Pancreas (tissue), 10 donors: ENCODE measurements at places on chromosomes 12 and 14.

GRCh38 chr12:42475106-42475505 lies 114.4 kb downstream of the PRICKLE1 start:
- DNase-seq = no peak

- no peak for DNase-seq
These were observed 9.9 kb downstream of the SLC15A4 start for GRCh38 chr12:128813883-128814282.

GRCh38 chr12:109105176-109105575 lies 7.8 kb downstream of the UNG start:
- DNase-seq = no peak

DNA sequence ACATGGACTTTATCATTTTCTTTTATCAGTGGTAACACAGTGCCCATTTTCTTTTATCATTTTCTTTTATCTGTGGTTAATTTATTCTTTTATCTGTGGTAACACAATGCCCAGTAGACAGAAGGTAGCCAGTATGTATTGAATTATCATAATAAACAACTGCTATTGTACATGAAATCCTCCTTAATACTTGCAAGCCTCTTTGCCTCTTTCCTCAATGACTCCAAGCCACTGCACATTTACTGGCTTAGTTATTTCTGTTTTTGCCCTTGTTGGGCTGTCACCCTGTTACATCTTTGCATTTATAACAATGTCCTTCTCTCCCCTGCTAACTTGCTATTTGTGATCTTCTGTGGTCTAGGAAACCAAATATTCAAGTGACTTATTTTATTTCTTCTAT lies 345.0 kb downstream of the ATP23 start:
- no peak for DNase-seq

GRCh38 chr14:100542619-100543205 lies 44.5 kb downstream of the BEGAIN start:
- DNase-seq = no peak

DNA sequence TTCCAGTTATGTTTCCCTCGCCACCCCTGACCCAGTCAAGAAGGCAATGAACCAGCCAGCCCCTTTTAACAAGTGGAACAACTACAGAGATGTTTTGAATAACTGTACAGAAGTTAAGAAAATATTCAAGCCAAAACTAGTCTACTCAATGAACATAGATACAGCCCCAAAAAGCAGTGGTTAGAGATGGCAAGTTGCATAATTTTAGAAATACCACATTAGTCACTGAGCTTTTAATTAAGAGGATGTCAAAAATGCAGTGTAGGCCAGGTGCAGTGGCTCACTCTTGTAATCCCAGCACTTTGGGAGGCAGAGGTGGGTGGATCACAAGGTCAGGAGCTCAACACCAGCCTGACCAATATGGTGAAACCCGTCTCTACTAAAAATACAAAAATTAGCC lies 27.2 kb downstream of the PROX2 start:
- DNase-seq = no peak

DNA sequence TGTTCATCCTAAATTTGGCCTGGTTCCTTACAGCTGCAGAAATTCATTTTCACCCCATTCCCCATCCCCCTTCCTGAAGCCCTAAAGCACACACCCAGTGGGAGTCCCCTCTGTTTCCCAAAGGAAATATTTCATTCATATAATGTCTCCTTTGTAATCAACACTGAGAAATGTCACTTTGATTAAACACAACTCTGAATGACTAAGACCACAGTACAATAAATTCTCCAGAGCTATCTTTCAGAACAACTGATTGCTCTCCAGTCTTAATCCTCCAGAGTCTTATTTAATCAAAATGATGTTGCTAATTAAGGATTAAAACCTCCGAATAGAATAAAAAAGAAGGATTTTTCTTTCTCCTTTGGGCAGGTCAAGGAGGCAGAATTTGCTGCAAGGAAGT lies 6.4 kb downstream of the SLC15A5 start:
- DNase-seq = no peak

- DNase-seq = no peak
These were observed 6.2 kb upstream of the OAS1 start for GRCh38 chr12:112900298-112901145.

DNA sequence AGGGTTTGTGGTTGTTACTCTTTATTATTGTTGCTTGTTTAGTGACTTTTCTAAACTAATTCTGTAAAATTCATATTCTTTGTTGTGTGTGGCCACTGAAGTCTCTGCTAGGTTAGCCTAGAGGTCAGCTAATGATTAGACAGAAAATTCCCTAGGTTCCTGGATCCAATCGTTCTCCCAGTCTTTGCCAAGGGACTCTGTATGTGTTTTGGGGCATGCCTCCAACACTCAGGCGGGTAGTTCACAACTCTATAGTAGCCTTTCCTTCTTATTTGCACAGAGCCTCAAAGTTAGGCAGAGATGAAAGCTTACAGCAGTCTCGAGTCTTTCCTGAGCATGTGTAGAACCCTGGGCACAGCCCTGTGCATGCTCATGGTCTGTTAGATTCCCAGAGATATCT lies 32.7 kb upstream of the RIN3 start:
- no peak for DNase-seq

GRCh38 chr12:116703214-116703795 lies 34.6 kb downstream of the SPRING1 start:
- DNase-seq = peak; percentile 50

DNA sequence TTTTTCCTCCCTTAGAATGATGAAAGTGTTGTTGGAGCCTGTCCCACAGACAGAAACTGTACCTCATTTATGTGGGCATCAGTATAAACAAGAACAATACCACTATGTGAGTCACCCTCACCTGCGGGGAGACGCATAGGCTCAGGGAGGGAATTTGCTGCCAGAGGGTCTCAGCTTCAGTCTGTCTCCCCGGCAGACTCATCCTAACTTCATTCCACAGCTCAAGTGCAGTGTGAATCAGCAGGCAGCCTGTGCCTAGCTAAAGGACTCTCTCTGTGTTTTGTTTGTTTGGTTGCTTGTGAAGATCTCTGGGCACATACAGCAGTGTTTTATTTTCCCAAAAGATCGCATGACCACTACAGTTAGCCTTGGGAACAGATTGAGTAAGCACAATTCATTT lies 98.9 kb downstream of the PRKCH start:
- DNase-seq = no peak

GRCh38 chr12:46134205-46134811 lies 134.5 kb downstream of the SLC38A1 start:
- no peak for DNase-seq

DNA sequence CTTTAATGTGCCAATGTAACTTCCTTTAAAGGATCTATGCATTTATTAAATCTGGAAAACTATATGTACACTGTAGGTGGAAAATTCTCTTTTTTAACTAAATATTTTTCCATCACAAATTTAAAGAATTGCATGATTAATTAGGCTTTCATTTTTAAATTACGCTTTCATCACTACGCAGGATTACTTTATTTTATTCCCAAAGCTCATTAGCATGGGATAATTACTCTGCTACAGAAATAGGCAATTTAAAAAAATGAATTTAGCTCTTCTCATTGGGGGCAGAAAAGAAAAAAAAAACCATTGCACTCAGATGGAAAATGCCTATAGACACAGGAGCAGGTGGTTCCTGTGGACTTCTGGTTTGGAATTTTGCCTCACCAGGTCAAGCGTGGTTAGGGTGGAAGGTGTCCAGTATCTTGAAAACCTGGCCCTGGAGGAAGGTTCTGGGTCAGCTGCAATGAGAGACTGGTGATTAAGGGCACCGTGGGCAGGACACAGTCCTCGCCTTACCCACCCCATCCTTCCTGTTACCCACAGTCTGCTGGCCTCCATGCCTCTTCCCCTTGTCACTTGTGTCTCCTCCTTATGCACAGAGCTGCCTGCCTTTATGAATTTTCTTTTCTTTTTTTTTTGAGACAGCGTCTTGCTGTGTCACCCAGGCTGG lies 17.3 kb upstream of the RIN3 start:
- no peak for DNase-seq

- no peak for DNase-seq
These were observed 17.8 kb upstream of the PPP2R5C start for GRCh38 chr14:101743701-101744100.

DNA sequence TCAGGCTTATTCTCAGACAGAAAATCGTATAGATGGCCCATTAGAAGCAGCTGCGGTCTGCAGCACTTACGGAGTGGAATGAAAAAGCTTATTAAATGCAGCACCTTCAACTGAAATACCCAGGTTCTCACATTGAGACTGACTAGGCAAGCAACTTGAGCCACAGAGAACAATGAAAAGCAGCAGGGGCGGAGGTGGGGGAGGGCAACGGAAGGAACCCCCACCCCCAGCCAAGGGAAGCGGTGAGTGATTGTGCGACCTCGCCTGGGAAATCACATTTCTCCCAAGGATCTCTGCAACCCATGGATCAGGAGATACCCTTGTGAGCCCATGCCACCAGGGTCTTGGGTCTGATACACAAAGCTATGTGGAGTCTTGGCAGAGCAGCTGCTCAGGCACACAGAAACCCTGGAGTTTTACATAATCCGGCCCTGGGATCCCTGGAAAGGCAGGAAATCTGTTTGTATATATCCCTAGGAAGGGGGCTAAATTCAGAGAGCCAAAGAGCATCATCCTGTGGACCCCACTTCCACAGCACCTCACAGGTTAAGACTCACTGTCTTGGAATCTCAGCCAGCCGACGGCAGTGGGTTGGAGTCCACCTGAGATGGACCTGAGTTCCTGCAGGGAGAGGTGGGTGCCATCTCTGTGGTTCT lies 38.1 kb downstream of the PZP start:
- no peak for DNase-seq

DNA sequence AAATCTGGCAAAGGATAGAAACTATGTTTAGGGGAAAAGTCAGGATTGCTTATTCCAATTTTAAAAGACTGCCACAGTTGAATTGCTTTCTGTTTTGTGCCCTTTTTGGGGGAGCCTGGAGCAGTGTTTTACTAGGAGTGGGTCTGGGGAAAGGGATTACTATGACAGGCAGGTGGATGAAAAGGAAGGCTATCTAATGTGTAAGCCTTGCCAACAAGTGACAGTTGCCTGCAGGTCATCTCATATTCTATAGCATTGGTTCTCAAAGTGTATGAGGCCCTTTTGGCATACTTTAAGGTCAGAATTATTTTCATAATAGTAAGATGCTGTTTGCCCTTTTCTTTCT lies 4.1 kb downstream of the EID3 start:
- DNase-seq = no peak

- DNase-seq = peak; percentile 55
These were observed 84.8 kb downstream of the HELB start for GRCh38 chr12:66387117-66387516.

DNA sequence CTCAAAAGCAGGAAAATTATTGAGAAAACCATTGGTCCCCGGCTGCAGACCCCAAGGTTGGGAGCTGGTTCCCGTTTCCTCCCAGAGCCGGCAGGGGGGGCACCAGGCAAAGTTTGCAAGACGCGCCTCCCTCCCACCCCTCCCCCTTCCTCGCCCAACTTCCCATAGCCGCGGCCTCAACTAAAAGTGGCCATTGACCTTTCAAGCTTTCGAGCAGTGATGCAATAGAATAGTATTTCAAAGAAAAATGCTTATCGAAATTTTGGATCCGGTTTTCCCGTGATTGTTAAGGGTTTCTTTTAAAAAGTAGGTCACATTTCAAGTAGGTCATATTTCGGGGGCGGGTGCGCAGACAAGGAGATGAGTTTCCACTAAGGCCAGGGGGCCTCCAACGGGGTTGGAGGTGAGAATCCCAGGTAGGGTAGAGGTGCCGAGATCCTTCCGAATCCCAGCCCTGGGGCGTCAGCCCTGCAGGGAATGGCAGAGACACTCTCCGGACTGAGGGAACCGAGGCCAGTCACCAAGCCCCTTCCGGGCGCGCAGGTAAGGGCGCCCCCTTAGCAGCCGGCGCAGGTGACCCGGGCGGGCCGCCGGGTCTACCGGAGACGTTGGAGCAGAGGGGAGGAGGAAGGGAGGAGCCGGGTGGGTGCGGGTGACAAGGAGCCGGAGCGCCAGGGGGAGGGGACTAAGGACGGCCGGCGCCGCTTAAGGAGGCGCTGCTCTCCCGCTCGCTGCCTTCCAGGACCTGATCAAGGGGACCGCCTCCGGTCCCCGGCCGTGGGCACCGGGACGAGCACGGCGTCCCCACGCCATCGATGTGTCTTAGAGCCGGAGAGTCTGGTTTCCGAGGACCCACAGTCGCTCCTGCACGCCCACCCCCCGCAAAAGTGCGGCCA lies 2.6 kb upstream of the SOCS2 start:
- peak; percentile 92 for DNase-seq

- DNase-seq = no peak
These were observed 85.5 kb upstream of the PTPRB start for GRCh38 chr12:70722584-70723343.

- no peak for DNase-seq
These were observed 112.7 kb downstream of the PLXNC1 start for GRCh38 chr12:94261119-94261518.

DNA sequence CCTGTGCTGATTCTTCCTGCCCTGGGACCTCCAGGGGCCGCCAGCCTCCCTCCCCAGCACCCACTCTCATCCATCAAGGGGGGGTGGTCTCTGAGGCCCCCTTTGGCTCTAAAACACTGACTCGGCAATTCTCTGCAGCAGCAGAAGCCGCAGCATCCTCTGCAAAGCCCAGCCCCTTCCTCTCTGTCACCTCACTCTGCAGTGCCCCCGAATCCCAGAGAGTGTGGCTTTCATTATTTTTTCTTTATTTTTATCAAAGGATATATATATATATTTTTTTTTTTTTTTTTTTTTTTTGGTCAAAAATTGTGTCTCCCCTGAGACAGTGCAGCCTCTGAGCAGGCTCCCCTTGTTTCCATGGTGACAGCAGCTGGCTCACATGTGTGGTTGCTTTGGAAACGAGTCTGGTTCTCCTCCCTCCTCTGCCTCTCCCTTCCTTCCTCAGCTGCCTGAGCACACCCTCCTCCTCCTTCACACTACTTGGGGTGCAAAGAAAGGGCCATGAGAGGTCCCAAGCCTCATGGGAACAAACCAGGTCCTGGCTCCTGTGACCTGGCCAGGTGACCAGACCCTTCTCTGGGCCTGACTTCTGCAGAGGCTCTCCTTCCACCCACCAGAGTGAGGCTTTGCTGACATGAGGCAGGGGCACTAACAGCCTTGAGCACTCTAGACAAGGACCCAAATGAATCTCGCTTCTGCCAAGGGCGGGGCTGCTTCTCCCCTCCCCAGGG lies 100.5 kb downstream of the LRRC74A start:
- DNase-seq = no peak

DNA sequence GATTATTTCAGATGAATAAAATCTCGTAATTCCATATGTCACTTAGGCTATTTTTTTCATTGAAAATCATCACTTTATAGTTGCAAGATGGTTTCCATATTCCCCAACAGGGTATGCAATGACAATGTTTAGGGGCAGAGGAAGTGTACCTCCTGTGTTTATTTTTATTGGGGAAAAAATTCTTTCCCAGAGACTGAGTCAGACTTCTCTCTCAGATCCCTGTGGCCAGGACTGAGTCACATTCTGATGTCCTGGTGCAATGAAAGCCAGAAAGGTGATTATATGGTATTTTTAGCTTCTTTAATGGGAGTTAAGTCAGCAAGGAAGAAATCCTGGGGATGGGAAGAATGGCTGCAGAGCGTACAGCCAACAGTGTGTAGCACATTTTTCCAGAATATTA lies 196.9 kb upstream of the ALG10 start:
- no peak for DNase-seq

- no peak for DNase-seq
These were observed 449.8 kb downstream of the RAD51B start for GRCh38 chr14:68269136-68269927.
